Breast epithelium (tissue), 4 donors: ENCODE measurements at places on chromosomes 3 and 15. TPM values are rescaled to one million over a fixed set of nuclear protein-coding genes. Genes with fewer than 3 reads are reported as not detected.

FAM43A gene
- total RNA-seq: 10.1 TPM

DNA sequence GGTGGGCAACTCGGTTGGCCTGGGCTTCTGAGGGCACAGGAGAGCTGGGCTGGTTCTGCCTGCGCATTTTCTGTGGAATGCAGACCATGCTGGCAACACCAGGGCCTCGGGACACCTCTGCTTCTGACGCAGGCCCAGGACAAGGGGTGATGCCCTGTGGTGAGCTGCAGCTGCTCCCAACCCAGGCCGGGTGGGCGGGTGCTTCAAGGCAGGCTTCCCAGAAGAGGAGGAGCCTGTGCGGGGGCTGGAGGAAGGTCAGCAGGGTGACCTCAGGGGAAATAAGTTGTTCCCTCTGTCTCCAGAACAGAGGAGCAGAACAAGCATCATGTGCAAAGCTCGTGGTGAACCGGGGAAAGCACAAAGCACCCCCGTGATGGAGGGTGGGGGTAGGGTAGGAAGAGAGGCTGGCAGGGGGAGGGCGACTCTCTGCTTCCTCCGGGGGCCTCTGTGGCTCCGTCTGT lies 11.0 kb upstream of the PLXNA1 start:
- DNase-seq: no peak

GRCh38 chr3:181906338-181906737 lies 194.6 kb downstream of the SOX2 start:
- no peak for DNase-seq

DNA sequence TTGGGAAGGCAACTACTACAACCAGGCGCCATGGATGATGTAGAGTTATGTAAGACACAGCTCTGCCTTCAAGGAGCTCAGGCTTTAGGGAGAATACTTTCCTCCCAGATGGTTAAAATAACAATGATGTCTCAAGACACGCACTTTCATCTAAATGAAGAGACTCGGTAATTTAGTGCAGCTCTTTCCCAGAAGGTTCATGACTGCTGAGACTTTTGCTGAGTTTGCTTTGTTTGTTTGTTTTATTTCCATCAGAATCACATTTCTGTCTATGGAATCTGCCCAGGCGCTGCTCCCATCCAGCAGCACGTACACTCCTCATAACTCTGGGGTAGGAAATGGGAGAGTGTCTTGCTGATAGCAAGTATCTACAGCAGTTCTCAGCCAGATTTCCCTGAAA lies 33.9 kb upstream of the MEX3B start:
- no peak for DNase-seq

DNA sequence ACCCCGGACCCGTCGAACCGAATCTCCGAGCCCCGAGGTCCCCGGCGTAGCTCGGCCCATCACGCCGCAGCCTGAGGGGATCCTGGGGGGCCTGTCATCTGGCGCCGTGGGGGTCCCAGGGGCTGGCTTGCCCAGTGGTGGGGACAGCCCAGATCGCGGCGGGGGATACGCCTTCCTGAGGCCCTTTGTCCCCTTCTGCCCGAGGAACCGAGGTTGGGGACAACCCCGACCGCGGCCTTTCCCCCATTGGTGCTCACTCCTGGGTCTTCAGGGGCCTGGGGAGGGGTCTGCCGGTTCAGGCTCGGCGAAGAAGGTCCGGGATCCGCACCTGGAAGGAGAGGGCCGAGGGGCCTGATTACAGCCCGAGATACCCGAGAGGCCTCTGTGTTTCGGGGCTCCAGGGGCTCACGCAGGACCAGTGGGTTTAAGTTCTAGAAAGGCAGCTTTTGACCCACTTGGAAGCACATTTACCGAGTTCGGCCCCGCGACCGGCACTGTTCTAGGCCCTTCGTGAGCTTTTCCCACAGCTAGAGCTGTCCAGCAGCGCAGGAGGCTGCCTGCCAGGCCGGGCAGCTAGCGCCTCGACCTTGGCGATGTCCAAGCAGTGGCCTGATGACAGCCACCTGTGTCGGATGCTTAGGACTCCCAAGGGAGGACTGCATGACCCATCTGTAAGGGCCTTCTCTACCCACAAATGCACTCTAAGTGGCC lies 504 bp downstream of the ABHD2 start:
- no peak for DNase-seq

ITGA11 gene
- total RNA-seq: 7.8 TPM

CSPG5 gene
- total RNA-seq: 0.98 TPM

DNA sequence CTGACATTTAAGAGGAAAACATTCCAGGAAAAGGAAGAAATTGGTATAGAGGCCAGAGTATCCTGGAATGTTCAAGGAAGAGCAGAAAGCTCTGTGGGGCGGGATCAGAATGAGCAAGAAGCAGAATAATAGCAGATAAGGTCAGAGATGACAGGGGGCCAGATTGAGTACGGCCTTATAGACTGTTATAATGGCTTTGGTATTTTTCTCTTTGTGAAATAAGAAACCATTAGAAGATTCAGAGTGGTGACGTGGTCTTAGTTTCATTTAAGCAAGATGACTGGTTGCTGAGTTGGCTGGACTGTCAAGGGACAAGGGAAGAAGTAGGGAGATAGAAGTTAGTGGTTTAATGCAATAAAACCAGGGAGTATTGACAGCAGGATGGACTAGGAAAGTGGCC lies 218.3 kb upstream of the SOX2 start:
- DNase-seq: no peak

DNA sequence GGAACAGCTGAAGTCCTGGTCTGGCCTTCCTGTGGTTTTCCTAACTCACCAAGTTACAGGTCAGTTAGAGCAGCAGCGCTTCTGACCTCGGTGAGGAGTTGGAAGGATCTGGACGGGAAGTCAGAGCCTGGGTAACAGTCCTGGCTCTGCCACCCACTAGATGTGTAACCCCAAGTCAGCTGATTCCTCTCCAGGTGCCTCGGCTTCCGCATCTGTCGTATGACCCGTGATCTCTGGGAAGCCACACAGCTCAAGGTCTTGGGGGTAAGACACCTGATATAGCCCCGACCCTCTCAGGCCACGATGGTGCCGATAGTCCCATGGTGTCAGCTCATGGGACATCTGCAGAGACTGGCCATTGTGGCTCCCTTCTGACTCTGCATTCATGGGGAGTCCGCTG lies 8.3 kb upstream of the PIGZ start:
- DNase-seq: no peak

CSPG4 gene
- total RNA-seq: 17.0 TPM

DNA sequence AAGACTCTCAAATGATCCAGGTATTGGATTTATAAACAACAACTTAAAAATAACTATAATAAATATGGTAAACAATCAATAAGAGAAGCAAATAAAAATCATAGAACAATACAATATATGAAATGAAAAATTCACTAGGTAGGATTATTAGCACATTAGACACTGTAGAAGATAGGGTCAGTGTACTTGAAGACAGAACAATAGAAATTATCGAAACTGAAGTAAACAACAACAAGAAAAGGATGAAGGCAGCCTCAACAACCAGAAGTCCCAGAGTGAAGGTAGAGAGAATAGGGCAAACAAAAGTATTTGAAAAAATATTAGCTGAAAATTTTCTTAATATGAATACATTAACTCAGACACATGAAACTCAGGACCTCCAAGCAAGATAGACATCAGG lies 11.9 kb downstream of the IQCB1 start:
- DNase-seq: no peak

GRCh38 chr3:126213379-126214028 lies 33.1 kb upstream of the ALDH1L1 start:
- no peak for DNase-seq

DNA sequence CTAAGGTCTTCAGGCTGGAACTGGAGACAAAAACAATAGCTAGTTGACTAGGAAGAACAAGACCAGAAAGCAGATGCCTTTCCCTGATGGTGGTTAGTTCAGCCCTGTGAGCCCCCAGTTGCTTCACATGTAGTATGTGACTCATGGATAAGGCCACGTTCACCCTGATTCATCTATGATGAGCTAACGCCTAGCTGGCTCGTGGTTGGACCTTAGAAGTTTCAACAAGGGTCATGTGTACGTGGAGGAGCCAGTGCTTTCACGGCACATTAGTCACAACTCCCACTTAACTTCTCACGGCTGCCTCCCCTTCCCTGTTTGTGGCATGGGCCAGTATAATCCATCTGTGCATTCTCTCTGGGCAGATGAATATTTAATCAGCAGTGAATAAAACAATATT lies 20.6 kb downstream of the COL8A1 start:
- DNase-seq: no peak

DNA sequence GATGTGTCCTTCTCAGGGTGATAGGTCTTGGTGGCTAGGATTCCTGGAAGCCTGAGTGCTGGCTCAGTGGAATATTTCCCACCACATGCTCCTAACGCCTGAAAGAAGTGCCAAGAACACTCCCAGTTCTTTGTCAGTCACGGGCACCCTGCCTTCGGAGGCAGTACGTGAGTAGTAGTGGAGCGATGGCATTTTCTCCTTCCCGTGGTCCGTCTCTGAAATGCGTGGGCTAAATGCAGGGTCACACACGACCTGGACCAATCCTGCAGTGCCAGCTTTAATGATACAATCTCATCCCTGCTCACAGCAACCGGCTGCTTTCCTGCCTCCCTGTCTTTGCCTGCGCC lies 14.5 kb downstream of the H1-8 start:
- DNase-seq: no peak

RBP2 gene
- total RNA-seq: not detected

- DNase-seq: no peak
Measured at GRCh38 chr3:179474480-179474879, 23.2 kb upstream of the GNB4 start.

GPR62 gene
- not detected for total RNA-seq

DNA sequence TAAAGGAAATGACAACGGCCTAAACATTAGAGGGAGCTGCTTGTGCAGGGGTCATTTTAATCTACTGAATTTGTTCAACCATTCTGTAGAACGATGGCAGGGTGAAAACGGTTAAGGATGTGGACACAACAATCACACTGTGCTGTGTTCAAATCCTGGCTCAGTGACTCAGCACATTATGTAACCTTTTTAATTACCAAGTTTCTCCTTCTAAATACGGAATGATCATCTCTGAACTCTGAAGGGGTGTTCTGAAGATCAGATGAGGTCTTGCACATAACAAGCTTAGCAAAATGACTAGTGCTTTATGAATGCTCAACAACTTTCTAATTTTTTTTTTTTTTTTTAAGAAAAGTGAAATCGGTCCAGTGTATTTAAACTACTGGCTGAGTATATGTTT lies 592.8 kb downstream of the FOXP1 start:
- DNase-seq: no peak

PIERCE2 gene
- total RNA-seq: 2.6 TPM

DNA sequence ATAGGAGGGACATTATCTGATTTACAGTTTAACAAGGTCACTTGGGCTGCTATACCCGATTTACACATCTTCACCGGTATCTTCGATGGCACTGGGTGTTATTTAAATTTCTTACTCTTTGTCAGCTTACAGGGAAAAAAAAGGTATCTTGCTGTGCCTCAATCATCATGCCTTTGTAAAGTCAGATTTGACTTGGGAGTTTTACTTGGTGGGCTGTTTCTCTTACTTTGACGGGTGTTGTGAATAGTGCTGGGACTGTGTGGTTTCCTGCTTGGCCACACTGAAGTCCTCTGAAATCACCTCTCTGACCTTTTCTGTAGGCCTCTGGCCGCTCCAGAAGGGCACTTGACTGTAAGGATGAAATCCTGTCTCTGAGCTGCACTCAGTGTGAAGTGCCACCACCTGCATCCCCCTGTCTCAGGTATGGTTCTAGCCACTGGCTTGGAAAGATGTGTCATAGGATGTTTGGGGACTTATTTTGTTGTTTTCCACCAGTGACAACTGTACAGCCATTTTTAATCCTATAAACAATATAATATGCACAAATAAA lies 3.1 kb upstream of the SLC24A1 start:
- DNase-seq: no peak

GRCh38 chr3:39750712-39751111 lies 58.7 kb upstream of the MYRIP start:
- no peak for DNase-seq
